ENCODE measurements at places on chromosomes 1 and 21.

DNA sequence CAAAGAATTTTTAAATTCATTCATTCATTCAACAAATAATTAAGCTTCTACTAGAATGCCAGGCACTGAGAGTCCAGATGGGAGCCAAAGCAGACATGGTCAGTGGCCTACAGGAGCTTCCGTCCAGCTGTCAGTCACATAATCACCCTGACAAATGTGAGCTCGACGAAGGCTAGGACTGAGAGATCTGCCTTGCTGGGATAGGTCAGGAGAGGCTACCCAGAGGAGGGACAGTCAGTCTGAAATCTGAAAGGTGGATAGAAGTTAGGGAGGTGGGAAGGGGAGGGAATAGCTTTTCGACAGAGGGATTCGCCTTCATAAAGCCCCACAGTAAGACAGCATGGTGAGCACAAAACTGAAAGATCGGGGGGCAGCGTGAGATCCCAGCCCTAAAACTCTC lies 8.3 kb downstream of the EPHX1 start:
- no peak for DNase-seq

GRCh38 chr1:212149566-212149965 lies 114.0 kb downstream of the DTL start:
- DNase-seq, result no peak

GRCh38 chr1:80410233-80410632 lies 1390.5 kb upstream of the ADGRL2 start:
- DNase-seq, result no peak

- DNase-seq, result no peak
Observed at GRCh38 chr1:97832481-97832880, 88.4 kb downstream of the DPYD start.

GRCh38 chr1:92425617-92426016 lies 61.1 kb downstream of the GFI1 start:
- DNase-seq, result no peak

GRCh38 chr1:26496861-26497260 lies 24.6 kb downstream of the HMGN2 start:
- no peak for DNase-seq

DNA sequence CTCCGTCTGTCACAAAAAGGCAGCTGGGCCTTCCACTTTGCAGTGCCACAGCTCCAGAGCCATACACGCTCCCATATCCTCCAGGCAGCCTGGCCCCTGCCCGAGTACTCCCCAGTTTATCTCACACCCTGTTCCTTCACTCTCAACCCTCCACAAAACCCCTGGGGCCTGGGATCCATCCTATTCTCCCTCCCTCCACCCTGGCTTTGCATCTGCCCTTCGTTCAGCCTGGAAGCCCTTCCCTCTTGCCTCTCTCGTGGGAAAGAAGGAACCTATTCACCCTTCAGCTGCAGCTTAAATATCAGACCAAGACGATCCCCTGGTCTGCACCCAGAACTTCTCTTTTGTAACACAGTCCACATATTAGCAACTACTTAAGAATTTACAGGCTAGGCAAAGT lies 56.7 kb downstream of the CAMK2N1 start:
- no peak for DNase-seq

DNA sequence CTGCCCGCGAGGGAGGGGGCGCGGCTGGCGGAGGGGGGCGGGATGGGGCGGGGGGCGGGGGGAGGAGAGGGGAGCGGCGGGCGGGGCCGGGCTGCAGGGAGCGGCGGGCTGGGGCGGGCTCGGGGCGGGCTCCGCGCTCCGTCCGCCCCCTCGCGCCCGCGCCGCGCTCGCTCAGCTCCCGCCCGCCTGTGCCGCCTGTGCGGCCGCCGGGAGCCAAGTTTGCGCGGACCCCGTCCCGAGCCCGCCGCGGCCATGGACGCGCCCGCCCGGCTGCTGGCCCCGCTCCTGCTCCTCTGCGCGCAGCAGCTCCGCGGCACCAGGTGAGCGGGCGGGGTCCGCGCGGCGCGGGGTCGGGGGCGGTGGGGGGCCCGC lies at the start of gene GABRD:
Gene GABRD, plus strand, starts transcription at position 174 of the 372 bp plus-strand sequence. Its CDS starts 79 bp downstream, at position 253.
- DNase-seq, result no peak

DNA sequence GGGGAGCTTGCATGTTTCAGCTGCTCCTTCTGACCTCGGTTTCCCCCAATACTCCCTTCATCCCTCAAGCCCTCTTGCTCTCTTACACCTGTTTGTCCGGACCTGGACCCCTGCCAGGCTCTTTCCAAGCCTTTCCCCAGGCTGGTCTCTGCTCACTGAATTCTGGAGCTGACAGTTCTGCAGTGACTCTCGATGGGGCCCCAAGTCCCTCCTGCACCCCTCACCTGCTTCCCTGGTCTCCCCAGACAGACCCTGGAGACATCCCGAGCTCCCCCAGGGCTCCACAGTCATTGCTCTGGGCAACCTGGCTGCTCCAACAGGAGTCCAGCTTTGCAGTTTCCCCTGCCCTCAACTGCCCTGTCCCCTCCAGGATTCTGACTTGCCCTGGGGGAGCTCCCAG lies 198.6 kb downstream of the GRIK3 start:
- DNase-seq, result no peak
